ENCODE measurements at places on chromosomes 4 and X.

DNA sequence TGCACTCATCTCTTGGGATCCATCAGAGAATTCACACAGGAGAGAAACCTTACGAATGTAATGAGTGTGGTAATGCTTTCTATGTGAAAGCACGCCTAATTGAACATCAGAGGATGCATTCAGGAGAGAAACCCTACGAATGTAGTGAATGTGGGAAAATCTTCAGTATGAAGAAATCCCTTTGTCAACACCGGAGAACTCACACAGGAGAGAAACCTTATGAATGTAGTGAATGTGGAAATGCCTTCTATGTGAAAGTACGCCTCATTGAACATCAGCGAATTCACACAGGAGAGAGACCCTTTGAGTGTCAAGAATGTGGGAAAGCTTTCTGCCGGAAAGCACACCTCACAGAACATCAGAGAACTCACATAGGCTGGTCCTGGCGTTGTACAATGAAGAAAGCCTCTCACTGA, 42.8 kb downstream of the ZNF157 start:
- no peak for DNase-seq

- DNase-seq: no peak
Observed at GRCh38 chr4:26034849-26035248, 120.8 kb downstream of the SMIM20 start.

GRCh38 chr4:133424605-133425004, 275.5 kb downstream of the PCDH10 start:
- no peak for DNase-seq

DNA sequence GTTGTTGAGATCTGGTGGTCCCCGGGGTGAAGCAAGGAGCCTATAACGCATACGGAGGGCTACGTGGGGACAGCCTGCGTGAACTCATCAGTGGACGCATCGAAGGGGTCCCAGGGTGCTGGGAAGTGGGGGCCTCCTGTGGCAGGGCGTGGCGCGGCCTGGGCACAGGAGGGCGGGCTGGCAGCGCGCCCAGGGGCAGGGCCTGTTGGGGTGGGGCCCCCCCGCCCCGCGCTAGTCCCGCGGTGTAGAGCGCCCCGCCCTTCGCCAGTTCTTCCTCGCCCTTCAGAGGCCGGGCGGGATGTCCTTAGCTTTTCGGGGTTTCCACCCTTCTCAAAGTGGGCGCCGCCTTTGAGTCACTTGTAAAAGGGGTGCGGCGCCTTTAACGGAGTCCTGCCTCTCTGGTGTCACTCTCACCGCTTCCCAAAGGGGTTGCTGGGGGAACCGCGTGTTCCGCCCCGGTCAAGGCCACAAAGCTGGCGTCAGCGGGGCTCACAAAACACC, 632 bp downstream of the PLP2 start:
- no peak for DNase-seq

- DNase-seq: no peak
Observed at GRCh38 chr4:133799717-133800315, 401.8 kb downstream of the PABPC4L start.

- DNase-seq: peak; percentile 53
Observed at GRCh38 chrX:34382416-34382815, 250.3 kb upstream of the FAM47A start.

DNA sequence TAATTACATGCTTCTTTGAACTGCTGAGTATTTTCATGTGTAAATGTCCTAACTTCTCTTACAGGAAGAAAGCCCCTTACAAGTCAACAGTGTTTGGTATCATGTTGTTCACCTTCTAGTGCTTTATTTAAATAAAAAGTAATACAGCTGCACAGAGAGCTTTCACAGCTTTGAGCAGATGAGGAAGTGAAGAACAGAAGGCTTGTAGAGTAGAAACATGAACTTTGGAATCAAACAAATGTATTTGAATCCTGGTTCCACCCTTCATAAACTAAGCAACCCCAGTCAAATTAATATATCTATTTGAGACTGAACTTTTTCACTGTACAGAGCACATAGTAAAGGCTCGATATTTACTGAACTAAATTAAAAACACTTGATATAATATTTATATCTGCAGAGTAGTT, 120.5 kb downstream of the CAMK2D start:
- DNase-seq: no peak

DNA sequence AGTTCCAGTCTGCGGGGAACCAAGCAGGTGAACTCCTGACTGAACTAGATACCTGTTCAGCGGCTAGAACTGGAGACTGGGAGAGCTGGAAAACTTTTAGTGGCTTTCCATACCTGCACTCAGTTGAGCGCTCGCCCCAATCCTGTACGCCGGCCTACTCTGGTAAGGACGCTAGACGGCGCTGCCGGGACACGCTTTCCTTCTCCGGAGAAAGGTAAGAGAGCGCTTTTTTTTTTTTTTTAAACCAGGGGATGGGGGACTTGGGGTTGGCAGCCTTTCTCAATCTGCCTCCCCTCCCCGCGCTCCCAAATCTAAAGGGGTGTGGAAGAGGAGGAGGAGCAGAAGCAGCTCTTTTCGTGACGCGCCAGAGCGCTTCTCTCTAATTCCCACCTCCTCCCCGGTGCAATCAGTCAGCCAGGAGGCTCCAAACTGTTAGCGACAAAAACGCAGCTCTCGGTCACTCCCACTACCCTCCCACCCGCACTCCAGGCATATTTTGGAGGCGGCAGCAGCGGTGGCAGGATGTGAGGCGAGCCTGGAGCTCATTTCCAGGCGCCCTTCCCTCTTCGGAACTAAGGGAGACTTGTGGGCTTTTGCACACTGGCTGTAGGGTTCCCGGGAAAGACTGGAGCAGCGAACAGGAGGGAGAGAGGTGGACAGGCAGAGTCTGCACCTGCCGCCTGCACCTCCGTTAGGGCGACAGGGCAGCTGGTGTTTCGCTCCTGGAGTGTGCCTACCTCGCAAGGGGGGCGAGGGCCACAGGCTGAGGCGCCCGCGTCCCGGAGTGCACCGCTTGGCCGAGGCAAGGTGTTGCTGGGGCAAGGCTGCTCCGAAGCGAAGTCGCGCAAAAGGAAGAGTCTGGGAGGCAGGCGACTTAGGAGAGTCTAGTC, at the start of gene IL1RAPL2:
TSS of gene IL1RAPL2 (plus strand) at position 409 of the 890 bp plus-strand sequence.
- DNase-seq: no peak

DNA sequence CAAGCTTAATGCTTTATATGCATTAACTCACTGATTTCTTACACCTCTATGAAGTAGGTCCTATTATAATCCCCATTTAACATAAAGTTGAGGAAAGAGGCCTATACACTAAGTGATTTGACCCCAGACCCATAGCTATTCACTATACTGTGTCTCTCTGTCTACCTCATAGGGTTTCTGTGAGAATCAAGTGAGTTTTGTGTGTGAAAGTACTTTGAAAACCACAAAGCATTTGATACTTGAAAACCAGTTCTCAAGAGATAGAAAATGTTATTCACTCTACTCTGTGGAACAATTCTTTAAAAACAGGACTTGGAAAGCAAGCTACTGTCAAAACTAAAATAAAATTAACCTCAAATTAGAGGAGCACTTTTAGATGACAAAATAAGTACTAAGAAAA, 35.0 kb downstream of the SHROOM3 start:
- DNase-seq: no peak

- no peak for DNase-seq
Observed at GRCh38 chr4:120796271-120796670, 126.3 kb downstream of the PRDM5 start.

GRCh38 chrX:110046971-110047370, 44.1 kb downstream of the TMEM164 start:
- DNase-seq: no peak

DNA sequence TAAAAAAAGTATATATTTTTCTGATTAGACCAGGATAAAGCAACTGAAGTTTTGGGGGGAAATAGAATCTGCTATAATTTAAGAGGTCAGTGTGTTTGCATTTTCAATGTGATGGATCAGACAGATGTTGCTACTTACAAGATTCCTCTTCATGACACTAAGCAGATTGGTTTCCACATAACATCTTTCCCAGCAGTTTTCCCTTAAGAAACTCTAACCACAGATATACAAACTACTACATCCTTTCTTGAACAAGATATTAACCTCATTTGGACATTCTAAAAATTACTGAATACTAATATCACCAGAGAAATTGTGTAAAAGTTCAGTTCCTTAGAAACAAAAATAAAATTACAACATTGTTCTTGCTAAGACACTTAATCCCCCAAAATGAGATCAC, 106.7 kb upstream of the GUCY1A1 start:
- no peak for DNase-seq

DNA sequence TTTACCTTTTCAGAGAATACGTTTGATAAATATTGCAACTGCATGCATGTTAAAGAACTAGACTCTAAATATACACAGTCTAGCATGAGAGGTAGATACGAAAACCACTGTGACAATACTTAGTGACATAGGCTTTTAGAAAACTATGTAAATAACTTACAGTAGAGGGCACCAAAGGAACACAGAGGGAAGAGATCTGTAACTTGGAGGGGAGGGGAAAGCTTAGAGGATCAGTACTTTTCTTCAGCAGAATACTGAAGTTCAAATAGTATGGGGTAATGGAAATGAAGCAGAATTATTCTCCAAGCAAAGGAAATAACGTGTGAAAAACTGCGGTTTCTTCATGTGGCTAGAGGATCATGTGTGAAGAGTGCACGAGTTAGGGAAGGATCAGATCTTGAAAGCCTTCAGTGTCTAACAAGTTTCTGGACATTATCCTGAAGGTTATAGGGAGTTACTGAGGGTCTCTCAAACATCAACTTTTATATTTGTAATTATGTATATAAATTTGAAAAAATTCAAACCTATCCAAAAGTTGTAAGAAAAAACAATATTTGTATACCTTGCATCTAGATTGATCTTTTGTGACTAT, 264.3 kb downstream of the NPFFR2 start:
- DNase-seq: no peak

DNA sequence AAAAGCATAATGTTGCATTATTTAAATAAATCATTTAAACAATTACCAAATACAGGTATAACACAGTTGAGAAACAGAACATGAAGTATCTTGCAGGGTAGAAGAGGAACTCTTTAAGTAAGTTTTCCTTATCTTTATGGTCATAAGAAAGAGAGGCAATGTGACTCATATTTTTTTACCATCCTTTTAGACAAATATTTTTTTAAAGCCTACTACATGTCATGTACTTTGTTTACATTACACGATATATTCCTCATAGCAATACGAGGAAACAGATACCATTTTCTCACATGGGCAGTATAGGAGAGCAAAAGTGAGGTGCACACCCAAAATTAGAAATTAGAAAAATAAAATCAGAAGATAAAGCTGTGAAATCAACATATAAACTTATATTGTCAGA, 49.3 kb upstream of the EPHA5 start:
- no peak for DNase-seq

- peak; percentile 62 for DNase-seq
Observed at GRCh38 chrX:86047174-86047935, at the start of gene CHM. Gene CHM, minus strand, starts transcription at chrX:86047558. Its CDS starts 26 bp downstream, at chrX:86047532.

DNA sequence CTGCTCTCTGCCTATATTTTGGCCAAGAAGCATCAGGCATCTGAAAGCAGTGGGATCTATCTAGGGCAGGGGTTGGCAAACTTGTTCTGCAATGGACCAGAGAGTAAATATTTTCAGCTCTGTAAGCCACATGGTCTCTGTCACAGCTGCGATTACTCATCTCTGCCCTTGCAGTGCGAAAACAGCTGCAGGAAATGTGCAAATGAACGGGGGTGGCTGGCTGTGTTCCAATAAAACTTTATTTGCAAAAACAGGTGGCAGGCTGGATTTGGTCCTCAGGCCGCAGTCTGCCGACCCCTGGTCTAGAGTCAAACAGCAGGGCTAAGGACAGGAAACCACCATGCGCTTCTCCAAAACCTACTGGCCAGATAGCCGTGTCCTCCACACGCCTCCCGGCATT, 48.6 kb downstream of the ACOX3 start:
- DNase-seq: peak; percentile 72

- DNase-seq: no peak
Observed at GRCh38 chr4:3269105-3269927, 20.4 kb downstream of the MSANTD1 start.

GRCh38 chr4:8739317-8739716, 132.3 kb downstream of the HMX1 start:
- DNase-seq: no peak

DNA sequence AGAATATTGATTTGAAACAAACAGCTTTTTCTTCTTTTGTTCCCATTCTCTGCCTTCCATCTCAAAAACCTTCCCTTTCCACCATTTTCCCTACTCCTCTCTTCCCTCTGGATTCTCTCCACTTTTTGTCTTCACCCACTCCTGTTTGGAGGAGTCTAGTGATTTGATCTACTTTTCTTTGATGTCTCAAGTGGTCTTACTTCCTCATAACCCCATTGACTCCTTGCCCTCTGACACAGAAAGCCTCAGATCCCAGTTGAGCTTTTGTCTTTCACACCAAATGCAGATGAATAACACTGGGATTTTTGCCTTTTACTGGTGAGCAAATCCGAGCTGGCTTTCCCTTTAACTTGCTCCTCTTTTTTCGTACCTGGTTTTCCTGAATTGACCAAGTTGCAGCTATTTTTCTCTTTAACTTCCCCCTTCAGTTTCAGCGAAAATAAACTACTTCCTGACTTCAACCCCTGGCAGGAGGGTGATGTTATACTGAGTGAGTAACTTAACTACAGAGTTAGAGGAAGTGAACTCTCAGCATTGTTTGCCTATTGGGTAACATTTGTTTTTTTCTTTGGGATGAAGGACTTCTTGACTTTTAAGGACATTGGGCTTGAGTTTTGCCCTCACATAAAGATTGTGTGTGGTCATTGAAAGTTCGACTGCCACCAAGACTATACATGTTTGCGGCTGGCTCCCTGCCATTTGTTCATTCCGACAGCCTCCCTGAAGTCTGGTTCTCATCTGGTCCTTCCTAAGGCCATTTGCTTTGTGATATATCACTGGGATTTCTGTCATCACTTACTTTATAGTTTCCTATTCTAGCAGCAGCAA, 392.8 kb upstream of the NR3C2 start:
- no peak for DNase-seq

DNA sequence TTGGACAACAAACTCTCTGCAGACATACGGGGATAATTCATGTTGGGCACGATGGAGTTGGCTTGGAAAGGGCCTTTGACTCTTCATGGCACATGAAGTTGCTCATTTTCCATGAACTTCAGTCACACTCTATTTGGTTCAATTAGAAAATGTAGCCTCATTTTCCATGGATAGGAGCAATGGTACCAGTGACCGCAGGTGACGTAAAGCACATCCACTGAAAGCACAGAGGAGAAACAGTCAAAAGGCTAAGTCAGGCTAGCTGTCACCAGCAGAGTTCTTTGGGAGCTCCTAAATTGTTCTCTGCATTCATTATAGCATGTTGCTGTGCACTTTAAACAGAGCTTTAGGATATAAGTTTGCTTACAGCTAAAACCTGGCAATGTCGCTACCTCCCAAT, 39.9 kb upstream of the MAP3K15 start:
- DNase-seq: no peak

GRCh38 chr4:120671538-120671937, 251.0 kb downstream of the PRDM5 start:
- DNase-seq: no peak

DNA sequence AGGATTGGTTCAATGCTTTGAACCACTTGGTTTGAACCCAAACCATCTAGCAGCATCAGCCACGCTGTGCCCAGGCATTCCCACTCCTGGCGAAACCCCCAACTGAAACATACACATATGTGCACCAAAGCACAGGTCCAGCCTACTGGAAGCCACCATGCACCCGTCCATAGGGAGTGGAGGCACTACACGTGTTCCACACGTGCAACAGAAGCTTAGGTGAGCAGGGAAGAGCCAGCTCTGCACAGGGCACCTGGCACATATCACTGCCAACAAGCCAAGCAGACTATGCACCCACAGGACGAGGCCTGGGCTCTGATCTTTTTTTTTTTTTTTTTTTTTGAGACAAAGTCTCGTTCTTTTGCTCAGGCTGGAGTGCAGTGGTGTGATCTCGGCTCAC, 66.3 kb upstream of the GPR78 start:
- DNase-seq: no peak
